ENCODE measurements at places on chromosomes 6 and 20.
A peak's percentile ranks its signal among the peaks of the same experiment; 100 is the strongest.

DNA sequence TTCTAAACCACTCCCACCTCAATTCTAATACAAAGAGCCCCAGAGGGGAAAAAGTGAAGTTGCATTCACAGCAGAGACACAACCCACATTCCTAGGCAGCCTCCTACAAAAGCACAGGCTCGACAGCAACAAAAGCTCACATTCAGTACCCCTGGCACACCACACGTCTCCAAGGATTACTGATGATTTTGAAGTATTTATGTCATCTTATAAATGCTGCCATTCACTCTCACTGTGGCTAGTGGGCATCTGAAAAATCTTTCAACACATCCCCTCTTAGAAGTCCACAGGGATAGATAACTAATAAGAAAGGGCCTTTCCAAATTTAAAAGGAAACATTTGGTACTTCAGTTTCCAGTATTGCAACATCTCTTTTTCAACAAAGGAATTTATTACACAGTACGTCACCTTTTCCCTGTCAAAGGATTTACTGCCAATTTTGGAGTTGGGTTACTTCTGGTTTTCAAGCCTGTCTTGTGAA lies 146.7 kb downstream of the TASP1 start:
- DNase-seq, result peak; percentile 90

DNA sequence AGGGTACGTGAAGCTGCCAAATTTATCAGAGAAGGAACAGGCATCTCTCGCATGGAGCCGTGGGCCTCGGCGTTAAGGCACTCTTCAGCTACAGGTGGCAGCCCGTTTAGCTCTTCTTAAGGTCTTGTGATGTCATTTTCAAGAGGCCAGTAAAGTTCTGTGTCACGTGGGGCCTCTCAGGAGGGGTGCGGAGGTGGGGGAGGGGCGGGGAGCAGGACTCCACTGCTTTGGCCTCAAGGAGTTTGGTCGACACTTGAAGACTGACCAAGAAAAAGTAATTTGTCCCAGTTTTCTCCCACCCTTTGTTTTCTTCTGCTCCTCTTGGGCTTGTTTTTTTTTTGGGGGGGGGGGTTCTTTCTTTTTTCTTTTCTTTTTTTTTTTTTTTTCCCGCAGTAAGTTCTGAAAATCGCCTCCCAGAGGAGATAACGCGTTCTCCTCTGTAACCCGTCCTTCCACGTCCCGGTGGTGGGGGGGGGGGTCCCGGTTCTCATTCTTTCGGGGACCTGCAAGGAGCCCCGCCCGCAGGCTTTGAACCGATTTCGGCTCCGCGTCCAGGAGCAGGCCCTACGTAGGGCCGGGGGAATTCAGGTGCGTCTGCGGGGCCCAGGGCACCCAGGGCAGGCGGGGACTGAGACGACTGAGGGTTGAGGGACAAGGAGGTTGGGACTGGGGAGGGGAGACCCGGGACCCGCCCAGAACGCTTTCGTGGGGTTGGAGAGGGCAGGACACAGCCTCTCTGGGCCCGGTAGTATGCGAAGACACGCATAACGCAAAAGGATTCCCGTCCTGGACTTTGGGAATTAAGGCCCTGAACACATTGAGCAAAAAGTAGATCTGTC lies 26.0 kb downstream of the GPX6 start:
- DNase-seq, result peak; percentile 78

DNA sequence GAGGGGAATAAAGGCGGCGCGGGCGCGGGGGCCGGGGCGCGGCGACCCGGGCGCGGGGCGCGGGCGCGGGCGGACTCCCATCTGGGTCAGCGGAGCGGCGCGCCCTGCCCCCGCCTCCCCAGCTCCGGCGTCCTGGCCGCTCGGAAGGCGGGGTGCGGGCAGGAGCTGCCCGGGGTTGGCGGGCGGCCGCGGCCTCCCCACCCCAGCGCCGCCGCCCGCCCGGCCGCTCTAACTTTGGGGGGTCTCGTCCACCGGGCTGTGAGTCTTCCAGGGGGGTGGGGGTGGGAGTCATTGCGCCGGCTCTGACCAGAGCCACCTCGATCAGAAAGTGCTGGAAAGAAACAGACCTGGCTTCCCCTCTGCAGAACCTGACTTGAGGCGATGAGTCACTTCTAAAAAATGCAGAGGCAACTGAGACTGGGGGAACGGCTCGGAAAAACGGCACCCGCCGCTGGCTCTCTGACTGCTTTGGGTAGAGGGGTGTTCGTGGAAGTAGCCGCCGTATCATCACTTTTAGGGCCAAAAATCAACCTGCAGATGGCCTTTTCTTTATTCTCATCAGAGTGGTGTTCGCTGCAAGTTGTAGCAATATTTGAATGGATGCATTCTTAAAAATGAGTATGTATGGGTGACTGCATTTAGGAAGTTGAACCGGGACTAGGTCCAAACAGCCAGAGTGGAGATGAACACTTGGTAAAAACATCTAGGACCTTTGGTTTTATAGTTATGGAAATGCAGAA lies 667 bp downstream of the CAP2 start:
- peak; percentile 50 for DNase-seq

DNA sequence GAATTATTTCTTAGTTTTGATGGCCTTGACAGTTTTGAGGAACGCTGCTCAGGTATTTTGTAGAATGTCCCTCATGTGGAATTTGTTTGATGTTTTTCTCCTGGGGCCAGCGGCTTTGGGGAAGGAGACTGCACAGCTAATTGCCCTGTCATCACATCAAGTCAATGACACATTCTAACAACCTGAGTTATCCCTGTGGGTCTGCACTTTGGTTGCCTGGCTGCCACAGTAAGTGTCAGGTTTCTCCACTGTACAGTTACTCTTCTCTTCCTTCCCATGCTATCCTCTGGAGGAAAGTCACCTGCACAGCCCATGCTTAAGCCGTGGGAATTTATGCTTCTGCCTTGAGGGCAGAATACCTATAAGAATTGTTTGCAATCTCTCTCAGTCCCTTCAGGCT lies 1.4 kb upstream of the TREML4 start:
- DNase-seq, result no peak
